ENCODE measurements at places on chromosomes 12 and 14. TPM values are rescaled to one million over a fixed set of nuclear protein-coding genes. Genes with fewer than 3 reads are reported as not detected.

GRCh38 chr12:120238217-120238616 is 27.3 kb downstream of the PXN start:
- DNase-seq: no peak

DNA sequence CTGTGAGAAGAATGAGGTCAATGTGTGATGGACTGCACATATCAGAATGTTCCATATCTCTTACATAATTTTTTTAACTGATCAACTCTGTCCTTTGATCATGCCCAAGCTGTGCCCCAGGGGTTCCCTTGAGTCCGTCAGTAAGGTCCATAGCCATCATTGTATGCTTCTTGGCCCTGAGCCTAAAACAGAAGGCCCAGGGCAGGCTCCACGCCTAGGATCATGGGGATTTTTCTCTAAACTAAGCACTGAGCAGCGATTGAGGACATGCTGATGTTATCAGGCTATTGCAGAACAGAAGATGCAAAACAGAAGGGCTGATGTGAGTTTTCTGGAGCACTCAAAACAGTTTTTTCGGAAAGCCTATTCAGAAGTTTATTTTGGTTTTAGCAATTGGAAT is 20.9 kb downstream of the RNASE9 start:
- DNase-seq: no peak

Gene PTPRR
- not detected for total RNA-seq

- no peak for DNase-seq
These were observed 255.7 kb upstream of the SFSWAP start for GRCh38 chr12:131455218-131455506.

- no peak for DNase-seq
These were observed 2.8 kb upstream of the CLEC9A start for GRCh38 chr12:10027721-10028120.

GRCh38 chr12:130334399-130334798 is 3.3 kb upstream of the PIWIL1 start:
- no peak for DNase-seq

DNA sequence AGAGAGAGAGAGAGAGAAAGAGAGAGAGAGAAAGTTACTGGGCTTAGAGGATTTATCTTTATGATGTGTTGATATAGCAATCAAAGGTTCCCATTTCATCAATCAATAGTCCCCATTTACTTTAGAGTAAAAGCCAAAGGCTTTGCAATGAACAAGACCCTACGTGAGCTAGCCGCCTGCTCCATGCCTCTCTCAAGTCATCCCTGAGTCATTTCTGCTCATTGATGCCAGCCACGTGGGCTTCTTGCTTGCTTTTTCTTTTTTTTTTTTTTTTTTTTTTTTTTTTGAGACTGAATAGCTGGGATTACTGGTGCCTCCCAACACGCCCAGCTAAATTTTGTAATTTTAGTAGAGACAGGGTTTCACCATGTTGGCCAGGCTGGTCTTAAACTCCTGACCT is 70.9 kb downstream of the GPR135 start:
- no peak for DNase-seq

Gene EPYC
- total RNA-seq: not detected

DNA sequence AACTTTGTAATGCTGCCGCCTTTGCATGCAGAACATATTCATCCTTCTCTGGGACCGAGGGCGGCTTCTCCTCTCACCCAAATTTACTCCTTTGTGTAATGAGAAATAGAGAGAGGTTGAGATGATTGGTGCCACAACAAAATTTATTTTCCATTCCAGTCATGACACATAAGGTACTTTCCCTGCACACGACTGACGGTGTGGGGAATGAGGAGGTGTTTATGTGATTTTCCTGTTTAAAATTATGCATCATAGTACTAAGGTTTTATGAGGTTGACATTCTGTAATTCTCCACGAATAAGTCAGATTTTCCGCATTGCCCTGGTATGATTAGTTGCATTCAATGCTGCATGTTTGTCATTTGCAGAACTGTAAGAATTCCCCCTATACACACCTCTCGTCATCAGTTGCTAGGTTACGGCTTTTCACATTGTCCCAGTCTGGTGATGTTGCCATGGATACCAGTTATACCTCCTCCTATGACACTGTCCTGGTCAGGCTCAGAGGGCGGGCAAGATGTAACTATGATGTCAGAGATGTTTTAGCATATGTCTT is 23.1 kb downstream of the BICDL1 start:
- DNase-seq: peak; percentile 82

Gene OSBPL8
- 85.7 TPM for total RNA-seq

GRCh38 chr14:65940056-65940735 is 527.7 kb downstream of the FUT8 start:
- DNase-seq: no peak

Gene PTPRQ
- not detected for total RNA-seq

DNA sequence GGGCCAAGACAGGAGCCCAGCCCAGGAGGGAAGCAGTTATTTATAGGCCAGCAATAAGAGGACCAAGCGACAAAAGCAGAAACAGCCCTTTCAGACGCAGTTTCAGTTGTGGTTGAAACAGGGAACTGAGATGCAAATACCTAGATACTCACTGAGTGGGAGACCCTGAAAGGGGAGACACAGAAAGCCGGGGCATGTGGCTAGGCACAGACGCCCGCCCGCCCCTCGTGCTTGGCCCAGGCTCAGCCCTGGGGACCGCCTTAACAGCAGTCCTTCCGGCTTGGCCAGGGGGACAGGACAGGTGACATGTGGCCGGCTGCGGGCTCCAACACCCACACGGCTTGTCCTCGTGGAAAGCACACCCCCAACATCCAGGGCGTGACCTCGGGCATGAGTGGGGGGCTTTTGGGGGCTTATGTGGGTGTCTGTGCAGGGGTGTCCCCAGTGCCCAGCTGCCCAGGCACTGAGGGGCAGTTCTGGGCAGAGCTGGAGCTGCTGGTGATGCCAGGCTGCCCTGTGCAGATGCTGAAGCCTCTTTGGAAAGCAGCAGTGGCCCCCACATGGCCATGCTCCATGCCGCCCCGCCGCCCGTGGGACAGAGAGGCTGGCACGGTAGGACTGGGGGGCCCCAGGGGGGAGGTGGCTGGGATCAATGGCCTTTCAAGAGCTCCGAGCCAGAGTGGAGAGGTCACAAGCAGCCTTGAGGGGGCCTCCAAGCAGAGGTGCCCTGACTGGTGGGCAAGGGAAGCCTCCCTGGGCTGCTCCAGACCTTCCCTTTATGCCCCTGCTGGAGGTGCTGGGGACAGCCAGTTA is 2.1 kb downstream of the PLD4 start:
- DNase-seq: peak; percentile 44

DNA sequence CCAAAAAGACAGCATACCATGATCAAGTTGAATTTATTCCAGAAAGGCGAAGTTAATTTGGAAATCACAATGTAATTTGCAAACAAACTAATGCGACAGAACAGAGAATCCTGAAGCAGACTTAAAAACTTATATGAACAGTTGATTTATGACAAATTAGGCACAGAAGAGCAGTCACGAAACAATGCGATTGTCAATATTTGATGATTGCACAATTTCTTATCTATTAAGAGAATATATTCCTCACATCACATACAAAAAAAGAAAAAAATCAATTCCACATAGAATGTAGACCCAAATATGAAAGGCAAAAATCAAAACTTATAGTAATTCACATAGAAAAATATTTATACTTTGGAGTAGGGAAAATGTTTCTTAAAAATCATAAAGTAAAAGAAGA is 28.9 kb downstream of the COX16 start:
- DNase-seq: no peak

- no peak for DNase-seq
These were observed 121.4 kb downstream of the PPHLN1 start for GRCh38 chr12:42447371-42447786.

GRCh38 chr14:75295491-75296345 is 17.1 kb downstream of the FOS start:
- DNase-seq: peak; percentile 75

DNA sequence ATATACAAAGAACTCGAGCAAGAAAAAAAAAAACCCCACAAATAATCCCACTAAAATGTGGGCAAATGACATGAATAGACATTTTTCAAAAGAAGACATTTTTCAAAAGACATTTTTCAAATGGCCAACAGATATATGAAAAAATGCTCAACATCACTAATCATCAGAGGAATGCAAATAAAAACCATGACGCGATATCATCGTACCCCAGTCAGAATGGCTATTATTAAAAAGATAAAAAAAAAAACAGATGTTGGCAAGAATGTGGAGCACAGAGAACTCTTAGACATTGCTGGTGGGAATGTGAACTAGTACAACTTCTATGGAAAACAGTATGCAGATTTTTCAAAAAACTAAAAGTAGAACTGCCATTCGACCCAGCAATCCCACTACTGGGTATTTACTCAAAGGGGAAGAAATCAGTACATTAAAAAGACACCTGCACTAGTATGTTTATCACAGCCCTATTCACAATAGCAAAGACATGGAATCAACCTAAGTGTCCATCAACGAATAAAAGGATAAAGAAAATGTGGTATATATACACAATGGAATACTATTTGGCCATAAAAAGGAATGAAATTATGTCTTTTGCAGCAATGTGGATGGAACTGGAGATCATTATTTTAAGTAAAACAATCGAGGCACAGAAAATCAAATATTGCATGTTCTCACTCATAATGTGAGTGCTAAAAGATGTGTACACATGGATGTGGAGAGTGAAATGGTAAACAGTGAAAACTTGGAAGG is 16.3 kb downstream of the ZBTB39 start:
- DNase-seq: no peak

Gene SOS2
- total RNA-seq: 13.6 TPM

Gene TEX22
- 0.56 TPM for total RNA-seq

Gene ZDHHC22
- not detected for total RNA-seq

Gene MYH6
- total RNA-seq: not detected

- no peak for DNase-seq
These were observed 34.4 kb upstream of the TMEM179 start for GRCh38 chr14:104638927-104639450.

All from activated naive CD8-positive, alpha-beta T cell treated with anti-CD3 and anti-CD28 coated beads for 36 hours (primary cell).